NCI-H1105 (cell line): ENCODE measurements at places on chromosomes 11 and 22.

- DNase-seq: no peak
These were observed 721.7 kb downstream of the DLG2 start for GRCh38 chr11:84905411-84905810.

GRCh38 chr11:31651208-31651607 lies 141.6 kb downstream of the ELP4 start:
- DNase-seq: no peak

DNA sequence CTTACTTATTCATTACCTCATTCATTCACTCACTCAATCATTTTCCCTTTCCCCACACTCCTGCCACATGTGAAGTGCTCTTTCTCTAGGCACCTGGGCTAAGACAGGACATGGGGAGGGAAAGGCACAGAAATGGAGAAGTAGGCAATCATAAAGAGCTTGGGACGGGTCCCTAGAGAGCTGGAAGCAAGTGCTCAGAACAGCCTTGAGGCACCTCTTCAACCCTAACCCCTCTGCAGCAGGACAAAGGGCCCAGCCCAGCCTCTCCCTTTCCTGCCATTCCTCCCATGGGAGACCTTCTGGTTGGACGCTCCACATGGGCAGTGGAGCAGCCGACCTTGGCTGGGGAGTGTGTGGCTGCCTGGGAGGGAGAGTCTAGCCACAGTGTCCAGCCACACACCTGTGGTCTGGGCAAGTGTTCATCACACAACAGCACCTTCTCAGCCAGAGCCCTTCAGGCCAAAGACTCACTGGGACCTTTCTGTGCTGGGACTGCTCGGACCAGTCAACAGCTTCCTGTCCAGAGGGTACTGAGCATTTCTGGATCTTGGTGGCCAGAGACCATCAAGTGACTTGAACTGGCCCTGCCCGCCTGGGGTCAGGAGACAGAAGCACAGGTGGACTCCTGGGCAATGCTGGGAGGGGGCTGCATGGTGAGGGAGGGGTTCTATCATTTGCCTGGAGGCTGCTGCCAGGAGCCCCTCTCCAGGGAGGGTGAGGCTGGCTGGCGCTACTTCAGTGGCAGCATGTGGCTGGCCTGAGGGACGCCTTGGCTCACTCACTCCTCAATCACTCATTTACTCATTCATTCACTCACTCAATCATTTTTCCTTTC lies 1.0 kb upstream of the MUC5AC start:
- no peak for DNase-seq

GRCh38 chr22:24392218-24392931 lies 35.0 kb upstream of the ADORA2A start:
- no peak for DNase-seq

DNA sequence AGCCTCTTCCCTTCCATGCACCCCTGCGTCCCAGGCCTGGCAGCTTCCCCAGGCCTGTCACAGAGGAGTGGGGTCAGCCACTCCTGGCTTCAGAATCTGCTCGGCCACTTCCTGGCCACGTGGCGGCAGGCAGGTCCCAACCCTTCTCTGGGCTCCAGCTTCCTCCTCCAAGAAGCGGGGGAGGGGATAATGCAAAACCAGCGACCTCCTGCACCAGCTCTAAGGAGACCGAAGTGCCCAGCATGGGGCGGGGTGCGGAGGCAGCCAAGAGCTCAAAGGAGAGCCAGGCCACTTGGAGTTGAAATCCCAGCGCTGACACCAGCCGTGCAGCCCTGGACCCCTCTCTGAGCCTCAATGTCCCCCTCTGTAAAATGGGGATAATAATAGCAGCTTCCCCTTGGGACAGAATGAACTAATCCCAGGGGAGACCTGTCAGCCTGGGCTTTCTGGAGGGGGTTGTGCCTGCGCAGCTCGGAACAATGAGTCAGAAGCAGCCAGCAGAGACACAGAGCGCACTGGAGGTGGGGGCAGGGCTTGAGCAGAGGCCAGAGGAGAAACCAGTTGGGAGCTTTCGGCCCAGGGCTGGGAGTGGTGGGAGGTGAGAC lies 22.8 kb upstream of the PICK1 start:
- no peak for DNase-seq

GRCh38 chr22:41238570-41239442 lies 1.9 kb downstream of the CHADL start:
- no peak for DNase-seq

DNA sequence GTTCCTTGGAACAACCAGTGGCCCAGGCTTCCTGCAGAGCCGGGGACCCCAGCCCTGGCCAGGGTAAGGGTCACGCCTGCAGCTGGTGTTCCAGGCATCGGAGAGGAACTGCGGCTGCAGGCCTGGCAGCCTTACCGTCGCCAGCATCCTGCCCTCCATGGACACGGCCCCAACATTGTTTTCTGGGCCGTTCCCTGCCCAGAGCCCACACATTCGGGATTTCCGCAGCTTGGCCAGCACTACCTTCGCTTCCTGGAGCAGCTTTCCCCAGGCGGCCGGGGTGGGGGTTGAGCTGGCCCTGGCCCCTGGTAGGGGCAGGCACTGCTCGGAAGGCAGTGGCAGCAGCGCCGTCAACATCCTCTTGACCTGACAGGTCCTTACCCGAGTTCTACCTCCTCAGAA lies 17.7 kb downstream of the TXN2 start:
- DNase-seq: no peak

DNA sequence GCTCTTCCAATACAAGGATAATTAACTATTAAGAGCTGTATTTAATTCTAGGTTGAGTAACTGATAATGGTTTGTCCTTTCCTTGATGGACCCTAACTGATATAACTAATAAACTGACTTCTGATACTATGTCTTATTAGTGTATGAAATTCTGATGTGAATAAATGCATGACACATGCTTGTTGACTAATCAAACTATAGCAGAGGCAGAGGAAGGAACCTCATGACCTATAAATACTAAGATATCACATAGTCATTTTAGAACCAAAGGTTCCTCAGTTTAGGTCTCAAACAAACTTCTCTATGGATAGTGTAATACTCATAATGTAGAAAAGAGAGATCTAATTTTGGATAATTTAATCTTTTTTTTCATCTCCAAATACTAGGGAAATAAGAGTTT lies 4.8 kb upstream of the HBD start:
- no peak for DNase-seq

- DNase-seq: no peak
These were observed 302.0 kb downstream of the TBC1D22A start for GRCh38 chr22:47064416-47064815.

GRCh38 chr11:131766637-131767036 lies 396.2 kb downstream of the NTM start:
- no peak for DNase-seq

- DNase-seq: no peak
These were observed 29.0 kb downstream of the PGR start for GRCh38 chr11:101100601-101101000.

DNA sequence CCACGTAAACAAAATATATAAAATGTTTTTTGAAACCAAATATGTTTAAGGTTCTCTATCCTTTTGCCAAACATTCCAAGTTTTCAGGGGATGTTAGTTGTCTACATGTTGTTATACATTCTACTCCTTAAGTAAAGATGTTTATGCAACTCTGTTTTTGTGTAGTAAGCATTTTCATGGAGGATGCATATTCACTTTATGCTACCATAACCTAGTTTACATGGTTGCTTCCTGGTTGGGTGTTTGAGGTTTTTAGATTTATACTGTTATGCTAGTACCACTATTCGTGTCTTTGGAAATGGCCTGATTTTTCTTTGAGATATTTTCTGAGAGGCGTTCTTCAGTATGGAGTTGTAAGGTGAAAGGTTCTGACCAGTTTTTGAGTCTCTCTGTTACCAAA lies 131.1 kb upstream of the SORL1-AS1 start:
- DNase-seq: no peak

- DNase-seq: no peak
These were observed 382 bp downstream of the IMMP1L start for GRCh38 chr11:31509051-31509428.

DNA sequence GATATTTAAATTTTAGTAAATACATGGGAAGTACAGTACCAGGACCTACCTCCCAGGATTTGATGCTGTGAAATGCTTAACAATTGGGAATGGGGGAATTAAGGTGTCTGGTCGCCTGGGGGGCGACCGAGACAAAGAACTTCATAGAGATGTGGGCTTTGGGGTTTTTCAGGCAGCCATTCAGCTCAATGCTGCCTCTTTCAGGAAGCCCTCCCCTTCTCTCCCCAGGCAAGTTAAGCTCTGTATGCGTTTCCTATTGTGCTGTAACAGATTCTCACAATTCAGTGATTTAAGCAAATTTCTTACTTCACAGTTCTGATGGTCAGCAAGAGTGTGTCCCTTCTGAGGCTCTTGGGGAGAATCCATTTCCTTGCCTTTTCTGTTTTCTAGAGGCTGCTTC lies 53.8 kb downstream of the KIAA1671 start:
- DNase-seq: no peak

DNA sequence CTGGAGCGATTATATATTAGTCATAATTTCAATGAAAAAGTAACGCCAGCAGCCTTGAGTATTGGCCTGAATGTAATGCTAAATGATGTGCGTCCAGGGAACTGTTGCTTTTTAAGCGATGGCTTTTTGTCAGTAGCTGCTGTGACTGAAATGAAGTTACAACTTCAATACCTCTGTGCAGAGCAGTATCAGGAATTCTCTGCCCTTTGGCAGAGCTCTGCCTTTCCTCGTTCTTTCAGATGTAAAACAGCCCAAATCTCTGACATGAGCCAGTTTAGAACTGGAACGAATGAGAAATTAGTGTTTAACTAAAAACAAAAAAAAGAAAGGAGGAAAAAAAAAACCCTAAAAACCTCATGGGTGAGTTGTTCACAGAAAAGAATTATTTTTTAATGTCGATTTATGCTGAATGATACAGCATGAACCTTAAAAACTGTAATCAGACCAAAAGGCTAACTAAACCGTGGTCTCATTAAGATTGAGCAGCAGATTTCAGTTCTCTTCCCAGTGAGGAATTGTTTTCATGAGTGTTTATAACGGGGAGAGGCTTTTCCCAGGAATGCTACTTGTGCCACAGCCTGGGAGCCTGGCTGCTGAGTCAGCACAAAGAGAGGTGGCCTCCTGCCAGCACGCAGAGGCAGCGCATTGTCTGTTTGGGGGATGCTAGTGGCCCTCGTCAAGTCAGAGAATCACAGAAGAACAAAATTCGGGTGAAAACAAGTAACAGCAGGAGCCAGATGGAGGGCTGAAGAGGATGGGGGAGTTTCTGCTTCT lies 146.2 kb upstream of the RASSF10 start:
- DNase-seq: peak; percentile 75

DNA sequence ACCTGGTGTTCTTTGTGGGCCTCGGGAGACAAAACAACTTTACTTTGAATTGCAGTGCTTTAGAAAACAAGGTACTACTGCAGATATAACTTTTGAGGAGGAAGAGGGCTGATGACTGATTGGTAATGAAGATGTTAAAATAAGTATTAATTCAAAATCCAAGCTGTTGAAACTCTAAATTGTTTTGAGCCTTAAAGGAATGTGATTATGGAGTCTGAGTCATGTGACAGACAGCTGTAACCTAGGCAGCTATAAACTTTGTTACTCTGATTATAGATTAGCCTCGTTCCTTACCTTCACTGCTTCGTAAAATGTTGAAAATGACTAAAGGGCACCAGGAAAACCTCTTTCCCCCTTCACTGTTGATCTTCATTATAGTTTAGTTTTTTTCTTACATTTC lies 43.4 kb downstream of the MS4A2 start:
- DNase-seq: no peak
